ENCODE measurements at places on chromosomes 3 and 15. TPM values are rescaled to one million over a fixed set of nuclear protein-coding genes. Genes with fewer than 3 reads are reported as not detected.

DNA sequence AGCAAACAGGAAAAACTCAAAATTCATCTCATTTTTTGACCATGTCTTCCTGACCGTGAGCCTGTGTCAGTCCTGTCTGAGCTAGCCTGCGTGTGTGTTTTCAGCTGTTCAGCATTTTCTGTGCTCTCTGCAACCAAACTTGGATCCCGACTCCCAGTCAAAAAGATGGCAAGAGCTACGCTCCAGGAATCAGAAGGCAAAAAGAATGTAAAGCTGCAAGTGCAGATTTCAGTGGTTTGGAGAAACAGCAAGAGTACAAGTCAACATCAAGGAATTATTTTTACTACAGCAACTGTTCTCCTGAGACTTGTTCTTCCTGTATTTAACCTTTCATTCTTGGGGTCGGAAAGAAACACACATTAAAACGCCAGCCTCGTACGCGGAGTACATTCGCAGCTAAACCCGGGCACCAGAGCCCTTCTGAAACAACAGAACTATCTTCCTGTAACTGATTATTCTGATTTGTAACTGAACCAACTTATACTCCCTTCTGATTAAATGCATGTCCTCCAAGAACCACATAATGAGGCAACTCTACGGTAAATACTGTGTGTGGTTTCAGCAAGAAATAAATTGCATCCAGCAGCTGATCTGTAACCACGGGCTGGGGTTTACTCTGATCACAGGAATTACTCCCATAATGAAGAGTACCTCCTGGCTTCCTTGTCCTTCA, 107.4 kb downstream of the LRIG1 start:
- no peak overlapping the region for H3K4me3 ChIP-seq
- DNase-seq: no peak
- peaks cover 11% of the 10 kb centered on the region for H3K4me1 ChIP-seq
- H3K36me3 ChIP-seq: no peaks in the 10 kb centered on the region
- H3K27ac ChIP-seq: peak overlapping the region; percentile 10

Gene SPSB4
- 106 TPM for total RNA-seq

- no peaks in the 10 kb centered on the region for H3K4me1 ChIP-seq
- H3K4me3 ChIP-seq: no peak overlapping the region
- no peaks in the 10 kb centered on the region for H3K36me3 ChIP-seq
Measured at GRCh38 chr15:22224241-22224671, 143.9 kb downstream of the OR4M2 start.

DNA sequence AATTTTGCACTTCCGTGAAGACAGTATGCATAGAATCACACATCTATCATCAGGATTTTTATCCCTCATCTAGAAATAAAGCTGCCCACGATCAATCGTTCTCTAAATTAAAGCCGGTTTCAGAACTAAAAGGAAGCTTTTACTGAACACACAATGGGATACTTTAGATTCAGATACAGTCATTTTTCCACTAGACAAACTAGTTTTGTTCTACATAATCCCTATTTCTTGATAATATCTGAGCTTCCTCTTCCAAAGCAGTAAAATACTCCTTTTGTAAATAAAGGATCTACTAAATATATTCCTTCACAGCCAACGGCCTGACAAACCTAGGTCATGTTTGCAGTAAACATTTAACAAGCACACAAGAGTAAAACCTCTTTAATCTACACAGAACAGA, 2.0 kb upstream of the GANC start:
- no peaks in the 10 kb centered on the region for H3K27me3 ChIP-seq
- no peak for DNase-seq
- H3K27ac ChIP-seq: no peak overlapping the region
- no peak overlapping the region for H3K4me3 ChIP-seq
- peaks cover 5% of the 10 kb centered on the region for H3K4me1 ChIP-seq
- peaks cover 32% of the 10 kb centered on the region for H3K36me3 ChIP-seq

Gene SLC22A14
- not detected for total RNA-seq

Gene NR1I2
- not detected for total RNA-seq

GRCh38 chr3:156769721-156770654, 56.2 kb upstream of the LEKR1 start:
- H3K4me3 ChIP-seq: no peak overlapping the region
- H3K4me1 ChIP-seq: no peaks in the 10 kb centered on the region
- DNase-seq: no peak
- no peaks in the 10 kb centered on the region for H3K36me3 ChIP-seq

DNA sequence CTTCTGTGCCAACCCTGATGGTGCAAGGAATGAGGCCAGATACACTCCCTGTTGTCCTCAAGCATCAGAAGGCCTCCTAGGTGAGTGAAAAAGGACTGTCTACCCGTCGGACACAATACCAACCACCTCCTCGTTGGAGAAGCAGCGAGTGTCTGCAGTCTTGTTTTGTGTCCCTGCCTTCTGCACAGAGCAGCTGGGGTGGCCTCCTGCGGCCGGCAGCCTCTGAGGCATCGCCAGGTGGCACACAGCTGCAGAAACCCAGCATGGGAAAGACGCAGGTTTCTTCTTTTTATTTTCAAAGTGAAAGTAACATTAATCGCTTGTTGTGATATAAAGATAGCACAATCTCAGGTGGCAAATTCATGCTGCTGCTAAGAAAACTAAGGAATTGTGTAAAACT, 509.9 kb downstream of the OCA2 start:
- H3K36me3 ChIP-seq: no peaks in the 10 kb centered on the region
- H3K27ac ChIP-seq: no peak overlapping the region
- H3K27me3 ChIP-seq: peaks cover 7% of the 10 kb centered on the region
- H3K4me3 ChIP-seq: no peak overlapping the region

Gene HYAL1
- total RNA-seq: not detected

GRCh38 chr3:27220166-27220565, 149.0 kb downstream of the NEK10 start:
- no peaks in the 10 kb centered on the region for H3K4me1 ChIP-seq
- 0 out of 2 replicates have a peak, but pooled peaks cover 3% of the 10 kb centered on the region for H3K27me3 ChIP-seq
- DNase-seq: no peak
- H3K27ac ChIP-seq: no peak overlapping the region
- no peak overlapping the region for H3K4me3 ChIP-seq
- no peaks in the 10 kb centered on the region for H3K36me3 ChIP-seq

- DNase-seq: peak; percentile 7
- no peaks in the 10 kb centered on the region for H3K27me3 ChIP-seq
- H3K4me3 ChIP-seq: no peak overlapping the region
Measured at GRCh38 chr3:158532099-158532734, 38.8 kb upstream of the MLF1 start.

DNA sequence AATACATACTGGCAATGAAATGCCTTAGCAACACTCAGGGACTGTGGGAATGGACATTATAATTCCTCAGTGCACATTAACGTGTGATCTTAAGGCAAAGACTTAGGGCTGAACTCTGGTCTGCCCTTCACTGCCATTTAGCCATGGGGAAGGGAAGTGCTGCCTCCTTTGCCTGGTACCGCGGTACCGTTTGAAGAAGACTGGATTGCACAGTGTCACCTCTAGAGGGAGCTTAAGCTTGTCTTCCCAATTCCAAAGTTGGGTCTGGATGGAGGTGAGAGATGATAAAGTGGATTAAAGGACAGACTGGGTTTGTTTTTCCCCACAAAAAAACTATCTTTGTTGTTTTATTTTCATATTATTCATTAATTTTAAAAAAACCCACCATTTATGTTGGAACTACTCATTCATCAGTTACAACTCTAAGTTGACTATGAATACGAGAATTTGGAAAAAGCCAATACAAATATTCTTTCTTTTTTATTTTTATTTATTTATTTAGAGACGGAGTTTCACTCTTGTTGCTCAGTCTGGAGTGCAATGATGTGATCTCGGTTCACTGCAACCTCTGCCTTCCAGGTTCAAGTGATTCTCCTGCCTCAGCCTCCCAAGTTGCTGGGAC, 60.0 kb upstream of the SYN2 start:
- DNase-seq: peak; percentile 31
- no peaks in the 10 kb centered on the region for H3K36me3 ChIP-seq
- no peak overlapping the region for H3K27ac ChIP-seq
- H3K27me3 ChIP-seq: no peaks in the 10 kb centered on the region

Gene FGF12
- total RNA-seq: not detected

Gene GCNT3
- total RNA-seq: 0.08 TPM

Measured in SJCRH30 (cell line).